ENCODE measurements at places on chromosomes 2 and 18. TPM values are rescaled to one million over a fixed set of nuclear protein-coding genes. Genes with fewer than 3 reads are reported as not detected.

CD28 gene
- polyA plus RNA-seq = 2.3 TPM

ONECUT2 gene
- polyA plus RNA-seq = 0.07 TPM

TTN gene
- polyA plus RNA-seq = 1.0 TPM

CFAP53 gene
- polyA plus RNA-seq = 4.6 TPM

ALLC gene
- polyA plus RNA-seq = not detected

SLC23A3 gene
- 14.0 TPM for polyA plus RNA-seq

REG1B gene
- polyA plus RNA-seq = not detected

GATA6 gene
- 7.9 TPM for polyA plus RNA-seq

TMEM178A gene
- 82.9 TPM for polyA plus RNA-seq

GRCh38 chr2:13158466-13158865, 441.7 kb downstream of the TRIB2 start:
- DNase-seq = no peak

DNA sequence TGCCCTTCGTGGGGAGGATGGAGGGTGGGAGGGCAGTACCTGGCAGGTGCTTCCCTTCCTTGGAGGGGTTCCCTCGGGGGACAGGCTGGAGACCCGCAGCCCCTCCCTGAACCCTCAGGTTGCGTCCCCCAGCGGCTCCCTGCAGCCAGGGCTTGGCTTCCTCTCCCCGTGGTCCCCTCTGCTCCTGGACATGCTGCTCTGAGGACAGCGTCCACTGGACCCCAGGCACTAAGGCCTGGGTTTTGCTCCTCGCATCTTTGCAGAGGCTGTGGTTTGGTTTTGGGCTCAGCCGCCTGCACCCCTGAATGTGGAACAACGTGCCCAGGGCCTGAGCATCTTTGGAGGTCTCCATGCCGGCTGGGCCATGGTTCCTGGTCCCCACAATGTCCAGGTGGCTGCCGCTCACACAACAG, 133.5 kb downstream of the PTGR3 start:
- no peak for DNase-seq

GRCh38 chr2:110659248-110659647, 18.6 kb downstream of the BUB1 start:
- no peak for DNase-seq

GRCh38 chr2:231373786-231374349, 21.6 kb upstream of the B3GNT7 start:
- no peak for DNase-seq

DNA sequence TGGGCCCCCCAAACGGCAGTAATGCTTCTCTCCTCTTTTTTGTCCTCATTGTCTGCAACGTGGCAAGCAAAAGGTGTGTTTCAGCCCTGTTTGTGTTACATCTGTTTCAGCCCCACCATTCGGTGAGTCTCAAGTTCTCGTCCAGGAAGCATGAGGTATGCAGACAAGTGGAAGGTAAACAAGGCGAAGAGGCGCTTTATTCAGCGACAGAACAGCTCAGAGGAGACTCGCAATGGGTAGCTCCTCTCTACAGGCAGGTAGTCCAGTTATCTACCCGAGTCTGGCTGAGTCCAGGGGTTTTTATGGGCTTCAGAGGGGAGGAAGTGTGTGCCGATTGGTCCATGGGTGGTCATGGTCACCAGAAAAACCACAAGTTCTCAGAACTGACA, 733.4 kb upstream of the CDH7 start:
- DNase-seq = no peak

DNA sequence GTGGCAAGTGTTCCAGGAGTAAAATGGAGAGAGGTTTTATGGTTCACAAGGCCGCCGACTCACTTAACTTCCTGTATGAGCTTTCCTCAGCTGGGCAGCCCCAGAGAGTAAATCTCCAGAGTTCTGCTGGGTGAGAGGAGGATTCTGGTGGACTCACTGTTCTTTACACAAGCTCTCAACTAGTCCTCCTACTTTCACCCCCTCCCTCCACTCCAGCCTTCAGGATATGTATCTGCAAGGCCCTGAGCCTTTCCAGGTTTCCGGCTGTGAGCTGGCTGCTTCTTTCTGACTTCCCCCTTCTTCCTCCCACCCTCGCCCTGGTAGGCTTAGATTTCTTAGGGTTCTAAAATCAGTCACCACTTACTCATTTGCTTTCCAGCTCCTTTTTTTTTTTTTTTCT, 34.0 kb downstream of the EML6 start:
- no peak for DNase-seq

GRCh38 chr2:20411361-20411894, 35.4 kb upstream of the RHOB start:
- DNase-seq = no peak

DNA sequence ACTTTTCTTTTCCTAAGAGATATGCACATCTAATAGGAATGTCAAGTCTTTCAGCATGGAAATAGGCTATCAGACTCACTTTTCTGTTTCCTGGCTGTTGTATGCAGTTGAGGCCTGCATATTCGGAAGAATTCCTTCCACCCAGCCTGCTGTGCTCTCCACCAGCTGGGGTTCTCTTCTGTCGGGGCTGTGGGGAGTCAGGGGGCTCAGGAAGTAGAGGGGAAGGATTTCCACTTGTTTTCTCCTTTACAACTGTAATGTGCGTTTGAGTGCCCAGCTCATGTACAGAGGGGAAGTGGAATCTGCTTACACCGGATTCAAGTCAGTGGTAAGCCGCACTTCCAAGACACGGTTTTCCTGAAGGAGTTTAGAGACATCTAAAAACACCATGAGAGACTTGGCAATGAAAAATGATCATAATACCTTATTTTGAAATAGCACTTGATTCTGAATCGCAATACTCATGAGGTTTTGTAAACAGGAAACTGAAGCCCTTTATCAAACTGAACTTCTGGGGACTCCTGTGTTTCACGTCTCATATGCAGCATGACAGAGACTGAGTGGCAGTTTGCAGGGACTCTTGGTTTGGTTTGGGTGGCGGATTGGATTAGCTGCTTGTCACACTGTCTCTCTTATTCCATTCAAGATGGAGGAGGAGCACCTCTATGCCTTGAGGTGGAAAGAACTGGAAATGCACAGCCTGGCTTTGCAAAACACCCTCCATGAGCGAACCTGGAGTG, 90.4 kb downstream of the MTCL1 start:
- no peak for DNase-seq

DNA sequence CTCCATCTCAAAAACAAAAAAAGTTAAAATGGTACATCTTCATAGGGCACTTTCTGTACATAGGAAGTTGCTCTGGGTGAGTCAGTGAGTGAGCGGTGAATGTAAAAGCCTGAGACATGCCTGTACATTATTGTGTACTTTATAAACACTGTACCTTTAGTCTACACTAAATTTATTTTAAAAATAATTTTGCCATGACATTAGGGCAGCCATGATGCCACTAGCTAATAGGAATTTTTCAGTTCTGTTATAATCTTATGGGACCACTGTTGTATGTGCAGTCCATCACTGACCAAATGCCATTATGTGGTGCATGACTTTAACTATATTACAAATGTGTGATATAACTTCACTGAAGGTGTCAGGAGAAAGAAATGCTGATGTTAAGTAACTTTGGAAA, 11.0 kb upstream of the TXNDC2 start:
- no peak for DNase-seq

GRCh38 chr2:49004036-49004626, 150.2 kb downstream of the FSHR start:
- no peak for DNase-seq

DNA sequence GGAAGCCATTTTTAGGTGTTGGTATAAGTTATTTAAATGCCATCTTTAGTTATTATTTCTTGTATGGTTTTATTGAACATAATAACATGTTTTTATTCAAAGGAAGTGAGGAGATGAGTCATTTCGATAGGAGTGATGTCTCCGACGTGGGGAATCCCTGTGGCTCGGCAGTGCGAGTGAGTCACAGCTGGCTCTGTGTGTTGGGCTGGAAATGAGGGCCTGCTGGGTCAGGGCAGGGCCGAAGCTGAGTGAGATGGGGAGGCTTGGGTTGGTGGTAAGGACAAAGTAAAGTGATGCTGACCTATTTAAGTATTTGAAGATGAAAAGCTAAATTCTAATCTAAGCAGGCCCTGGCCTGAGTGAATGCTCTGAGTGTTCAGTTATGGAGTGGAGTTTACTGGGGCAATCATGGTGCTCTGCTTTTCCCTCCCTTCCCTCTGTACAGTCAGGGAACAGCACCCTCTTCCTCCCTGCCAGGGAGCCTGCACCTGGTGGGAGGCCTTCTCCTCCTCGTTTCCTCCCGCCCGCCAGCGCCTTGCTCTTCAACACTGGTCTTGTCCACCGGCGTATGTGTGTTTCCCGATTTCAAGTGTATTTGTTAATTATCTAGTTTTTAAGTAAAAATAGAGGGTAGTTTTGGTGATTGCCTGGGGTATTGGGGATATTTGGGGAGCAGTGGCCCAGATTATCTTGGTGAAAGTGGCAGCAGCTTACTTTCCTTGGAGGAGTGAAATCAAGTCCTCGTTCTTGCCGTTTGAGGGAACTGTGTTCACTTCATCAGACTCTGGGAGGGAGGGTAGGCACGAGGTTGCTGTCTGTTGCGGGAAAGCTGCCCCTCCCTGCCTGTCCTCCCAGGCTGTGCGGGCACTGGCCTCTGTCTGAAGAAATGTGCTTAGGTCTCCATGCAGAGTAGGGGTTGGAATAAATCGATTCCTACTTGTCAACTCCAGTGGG, 157.0 kb downstream of the LDLRAD4 start:
- DNase-seq = no peak

GRCh38 chr2:96344011-96344410, 8.4 kb downstream of the NCAPH start:
- no peak for DNase-seq

- DNase-seq = no peak
Observed at GRCh38 chr18:76955524-76956170, 133.3 kb downstream of the ZNF236 start.

GRCh38 chr2:224284134-224284946, 117.6 kb downstream of the FAM124B start:
- no peak for DNase-seq

GRCh38 chr2:76567478-76567877, 856.8 kb upstream of the GCFC2 start:
- DNase-seq = no peak

- DNase-seq = no peak
Observed at GRCh38 chr2:187264612-187265011, 183.4 kb downstream of the CALCRL start.

- DNase-seq = no peak
Observed at GRCh38 chr18:22637787-22638186, 220.1 kb upstream of the CTAGE1 start.
